Activated CD4-positive, alpha-beta T cell treated with anti-CD3 and anti-CD28 coated beads, Interleukin-2, amount 50 U/mL, for 16 hours (primary cell): ENCODE measurements at places on chromosomes 13 and 19.

GRCh38 chr19:45862271-45862563 is 730 bp downstream of the SYMPK start:
- no peak for DNase-seq

GRCh38 chr13:66887088-66887487 is 343.0 kb downstream of the PCDH9 start:
- no peak for DNase-seq

GRCh38 chr13:40223585-40223984 is 442.9 kb downstream of the FOXO1 start:
- DNase-seq = no peak

GRCh38 chr19:16118489-16119033 is 6.9 kb downstream of the RAB8A start:
- DNase-seq = peak; percentile 89

GRCh38 chr19:46495786-46496099 is at the start of gene PNMA8B:
Gene PNMA8B (minus strand): TSS chr19:46495867. CDS start chr19:46495465, 402 bp downstream.
- peak; percentile 16 for DNase-seq

DNA sequence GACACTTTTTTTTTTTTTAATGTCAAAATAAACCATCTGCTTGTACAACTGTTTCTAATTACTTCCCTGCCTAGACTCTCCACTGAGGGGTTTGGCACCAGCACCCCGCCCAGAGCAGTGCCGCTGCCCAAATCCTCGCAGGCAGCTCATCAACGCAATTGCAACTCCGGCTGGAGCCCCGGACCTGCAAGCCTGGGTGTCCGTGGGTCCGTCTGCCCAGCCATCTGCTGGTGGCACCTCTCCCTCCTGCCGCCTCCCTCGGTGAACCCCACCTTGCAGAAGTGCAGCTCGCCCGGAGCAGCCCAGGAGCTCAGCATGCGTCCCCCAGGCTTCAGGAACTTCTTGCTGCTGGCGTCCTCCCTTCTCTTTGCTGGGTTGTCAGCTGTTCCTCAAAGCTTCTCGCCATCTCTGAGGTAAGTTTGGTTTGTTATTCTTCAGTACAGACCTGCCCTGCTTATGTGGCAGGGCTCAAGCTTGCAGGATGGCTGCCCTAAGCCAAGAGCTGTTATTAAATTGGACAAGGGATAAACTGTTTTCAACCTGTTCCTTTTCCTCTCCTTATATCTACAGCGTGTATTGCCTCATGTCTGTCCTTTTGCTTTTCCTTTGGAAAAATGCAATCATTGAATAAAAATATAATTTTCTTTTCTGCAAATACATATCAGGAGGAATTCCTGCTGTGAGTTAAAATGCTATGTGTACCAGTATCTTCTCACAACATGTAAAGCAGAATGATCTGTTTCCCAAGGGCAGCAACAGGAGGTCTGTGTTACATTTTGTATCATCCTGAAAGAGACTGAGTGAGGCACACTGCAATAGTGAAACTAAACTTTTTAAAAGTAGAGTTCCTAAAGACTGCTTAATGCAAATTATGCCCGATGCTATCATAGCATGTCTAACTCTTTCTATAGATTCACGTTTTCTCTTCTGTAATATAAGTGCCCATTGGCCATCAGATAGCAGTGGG is at the start of gene ITGBL1:
Gene ITGBL1 (plus strand): TSS at position 157 of the 967 bp plus-strand sequence. CDS start 159 bp downstream, at position 316.
- DNase-seq = no peak

DNA sequence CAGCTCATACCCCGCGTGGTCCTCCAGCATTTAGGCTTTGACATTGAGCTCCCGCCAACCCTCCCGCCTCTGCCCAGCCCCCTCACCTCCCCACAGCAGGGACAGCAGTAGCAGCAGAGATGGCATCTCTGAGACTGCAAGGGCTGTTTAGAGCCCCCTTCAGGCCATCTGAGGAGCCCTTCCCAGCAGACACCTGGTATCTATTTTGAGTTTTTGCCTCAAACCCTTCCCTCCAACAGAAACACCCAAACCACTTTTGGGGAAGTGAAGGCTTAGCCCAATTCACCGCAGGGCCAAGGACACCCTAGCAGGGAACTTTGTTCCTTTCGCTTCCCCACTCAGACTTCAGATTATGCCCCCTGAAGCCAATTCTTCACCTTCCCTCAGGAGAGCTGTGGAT is 6.3 kb upstream of the ZNF175 start:
- no peak for DNase-seq

DNA sequence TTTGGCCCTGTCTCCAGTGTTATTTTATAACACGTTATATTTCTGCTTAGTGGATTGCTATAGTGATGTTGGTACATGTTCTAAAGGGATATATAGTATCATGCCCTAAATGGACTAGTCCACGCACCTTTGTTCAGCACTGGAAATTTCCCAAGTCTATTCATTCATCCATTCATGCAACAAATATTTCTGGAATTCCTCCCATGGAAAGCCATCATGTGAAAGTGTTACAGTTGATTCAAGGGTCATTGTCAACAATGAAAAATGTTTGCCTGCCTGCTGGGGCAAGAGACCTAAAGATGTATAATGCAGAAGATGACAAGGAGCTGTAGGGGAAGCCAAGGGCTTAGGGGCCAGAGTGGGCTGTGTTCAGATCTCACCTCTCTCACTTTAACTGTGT is 10.8 kb upstream of the HSPH1 start:
- no peak for DNase-seq

- DNase-seq = peak; percentile 21
These were observed 43.9 kb downstream of the SIAH3 start for GRCh38 chr13:45807520-45808099.

DNA sequence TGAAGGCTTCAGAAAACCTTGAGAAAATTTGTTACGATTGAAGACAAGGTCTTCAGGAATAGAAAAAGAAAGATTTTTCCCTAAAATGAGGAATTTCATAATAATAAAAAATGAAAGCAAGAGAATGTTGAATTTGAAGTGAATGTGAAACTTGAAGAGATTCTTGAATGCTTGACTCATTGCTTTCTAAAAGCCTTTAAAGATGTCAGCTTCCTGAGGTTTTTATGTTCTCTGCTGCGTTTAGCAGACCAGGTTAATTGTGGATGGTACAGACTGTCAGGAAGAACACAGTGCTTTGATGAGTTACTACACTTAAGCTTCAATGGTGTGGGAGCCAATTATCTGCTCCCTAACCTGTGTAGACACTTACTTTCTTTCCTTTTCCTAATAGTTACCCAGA is 96.3 kb upstream of the FNDC3A start:
- DNase-seq = no peak

- DNase-seq = no peak
These were observed 10.8 kb downstream of the NDFIP2 start for GRCh38 chr13:79491715-79492114.

DNA sequence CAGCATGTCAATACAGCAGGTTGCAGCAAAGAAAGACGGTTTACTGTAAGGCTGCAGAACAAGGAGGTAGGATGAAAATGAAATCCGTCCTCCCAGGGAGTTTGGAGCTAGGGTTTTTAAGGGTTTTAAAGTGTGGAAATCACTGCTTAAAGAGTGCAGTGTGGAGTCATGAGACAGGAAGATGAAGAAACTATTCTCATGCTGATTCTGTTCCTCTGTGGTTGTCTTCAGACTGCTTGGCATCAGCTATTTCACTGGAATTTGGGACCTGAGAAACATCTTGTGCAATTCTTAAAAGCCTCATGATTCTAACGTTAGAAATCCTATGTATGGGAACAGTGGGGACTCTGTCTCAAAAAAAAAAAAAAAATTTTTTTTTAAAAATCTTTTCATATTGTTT is 11.4 kb downstream of the ZNF331 start:
- no peak for DNase-seq

GRCh38 chr19:47446534-47447469 is 24.9 kb downstream of the SLC8A2 start:
- DNase-seq = peak; percentile 30

- no peak for DNase-seq
These were observed 566 bp downstream of the MPV17L2 start for GRCh38 chr19:18193388-18194180.

DNA sequence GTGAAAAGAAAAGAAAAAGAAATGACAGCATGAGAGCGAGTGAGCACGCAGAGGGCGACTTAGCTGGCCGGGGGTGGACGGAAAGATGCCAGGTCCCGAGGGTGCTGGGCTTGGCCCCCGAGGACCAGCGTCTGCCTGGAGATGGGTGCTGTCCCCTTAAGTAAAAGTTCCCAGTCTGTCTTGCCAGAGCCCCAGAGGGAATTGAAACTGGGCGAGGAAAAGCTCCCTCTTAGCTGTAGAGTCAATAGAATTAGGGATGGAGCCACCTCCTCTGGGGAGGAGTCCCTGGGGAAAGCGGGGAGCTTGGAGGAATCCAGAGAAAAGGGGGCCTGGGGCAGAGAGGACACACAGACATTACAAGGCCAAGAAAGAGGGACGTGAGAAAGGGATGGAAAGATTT is 13.3 kb downstream of the BCAM start:
- no peak for DNase-seq

DNA sequence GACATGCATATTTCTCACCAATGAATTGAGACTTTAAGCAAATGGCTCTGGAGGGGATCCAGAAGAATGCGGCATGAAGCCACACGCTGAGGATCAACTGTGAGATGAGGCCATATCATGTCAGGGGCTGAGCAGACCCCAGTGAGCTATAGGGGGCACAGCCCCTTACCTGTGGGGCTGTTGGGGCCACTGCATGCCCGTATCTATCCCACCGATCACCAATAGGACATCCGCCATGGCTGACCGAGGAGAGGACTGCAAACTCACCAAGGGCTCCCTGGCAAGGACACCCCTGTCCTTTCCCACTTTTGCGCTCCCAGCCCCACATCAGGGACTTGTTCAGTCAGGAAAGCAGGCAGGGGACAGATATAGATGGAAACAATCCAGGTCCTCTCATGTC is 78.0 kb downstream of the SERP2 start:
- no peak for DNase-seq

DNA sequence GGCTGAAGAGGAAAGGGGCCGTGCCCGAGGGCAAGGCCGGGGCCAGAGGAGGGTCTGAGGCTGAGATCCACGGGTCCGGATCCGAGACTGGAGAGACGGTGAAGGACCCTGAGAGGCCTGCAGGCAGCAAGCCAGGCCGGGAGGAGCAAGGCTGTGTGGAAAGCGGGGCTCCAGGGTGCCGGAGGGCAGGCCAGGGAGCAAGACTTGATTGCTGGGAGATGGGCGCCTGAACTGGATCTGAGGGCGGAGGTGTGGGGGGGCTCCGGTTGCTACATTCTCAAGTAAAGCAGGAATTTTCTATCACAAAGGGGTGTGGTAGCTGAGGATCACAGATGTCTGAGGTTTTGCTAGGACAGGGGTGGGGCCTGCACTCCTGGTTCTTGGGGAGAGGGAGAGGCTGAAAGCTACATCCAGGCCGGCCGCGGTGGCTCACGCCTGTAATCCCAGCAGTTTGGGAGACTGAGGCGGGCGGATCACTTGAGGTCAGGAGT is 3.8 kb downstream of the MAMSTR start:
- no peak for DNase-seq

- no peak for DNase-seq
These were observed 355.0 kb upstream of the PCDH20 start for GRCh38 chr13:61770681-61771080.

DNA sequence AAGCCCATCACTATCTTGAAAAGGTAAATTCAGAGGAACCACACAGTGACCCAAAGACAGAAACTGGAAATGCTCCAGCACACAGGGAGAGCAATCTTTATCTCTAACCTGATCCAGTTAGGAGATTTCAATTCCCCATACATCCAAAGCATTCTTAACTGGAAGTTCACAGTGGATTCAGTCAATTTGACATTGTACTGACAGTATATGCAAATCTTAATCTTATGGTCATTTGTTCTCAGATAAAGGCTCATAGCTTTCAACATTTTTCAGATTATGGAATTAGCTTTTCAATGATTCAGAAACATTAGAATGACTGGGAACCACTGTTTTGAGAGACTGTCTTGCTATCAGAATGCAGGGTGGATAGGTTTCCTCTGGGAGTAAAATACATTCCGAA is 1455.6 kb downstream of the OLFM4 start:
- DNase-seq = no peak

GRCh38 chr19:56732976-56733375 is 61.4 kb upstream of the ZNF835 start:
- no peak for DNase-seq

DNA sequence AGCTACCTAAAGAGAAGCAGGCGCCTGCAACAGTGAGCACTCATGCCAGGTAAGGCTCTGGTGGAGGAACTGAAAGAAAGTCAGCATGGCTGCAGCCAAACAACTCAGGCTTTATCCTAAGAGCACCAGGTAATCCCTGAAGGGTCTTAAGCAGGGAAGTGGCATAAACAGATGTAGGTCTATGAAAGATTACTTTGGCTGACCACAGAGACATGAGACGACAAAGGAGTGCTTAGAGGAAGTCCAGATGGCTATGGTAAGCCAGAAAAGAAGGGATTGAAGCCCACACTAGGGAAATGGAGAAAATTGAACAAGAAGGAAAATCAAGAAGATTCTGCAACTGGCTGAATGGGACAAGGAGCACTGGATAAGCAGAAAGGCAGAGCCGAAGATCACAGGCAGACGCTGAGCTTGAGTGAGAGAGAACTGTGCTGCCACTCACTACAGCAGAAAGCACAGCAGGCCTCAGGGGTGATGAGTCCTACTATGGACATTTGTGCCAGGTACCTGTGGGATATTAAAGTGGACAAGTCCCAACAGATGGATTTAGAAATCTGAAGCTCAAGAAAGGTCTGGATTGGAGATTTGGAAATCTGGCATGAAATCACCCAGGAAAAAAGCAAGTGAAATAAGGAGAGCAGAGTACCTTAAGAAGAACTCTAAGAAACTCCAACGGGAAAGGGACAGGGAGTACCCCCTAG is 4.2 kb downstream of the RCBTB1 start:
- DNase-seq = no peak

- DNase-seq = no peak
These were observed 436.8 kb downstream of the FGF14 start for GRCh38 chr13:101965096-101965495.

DNA sequence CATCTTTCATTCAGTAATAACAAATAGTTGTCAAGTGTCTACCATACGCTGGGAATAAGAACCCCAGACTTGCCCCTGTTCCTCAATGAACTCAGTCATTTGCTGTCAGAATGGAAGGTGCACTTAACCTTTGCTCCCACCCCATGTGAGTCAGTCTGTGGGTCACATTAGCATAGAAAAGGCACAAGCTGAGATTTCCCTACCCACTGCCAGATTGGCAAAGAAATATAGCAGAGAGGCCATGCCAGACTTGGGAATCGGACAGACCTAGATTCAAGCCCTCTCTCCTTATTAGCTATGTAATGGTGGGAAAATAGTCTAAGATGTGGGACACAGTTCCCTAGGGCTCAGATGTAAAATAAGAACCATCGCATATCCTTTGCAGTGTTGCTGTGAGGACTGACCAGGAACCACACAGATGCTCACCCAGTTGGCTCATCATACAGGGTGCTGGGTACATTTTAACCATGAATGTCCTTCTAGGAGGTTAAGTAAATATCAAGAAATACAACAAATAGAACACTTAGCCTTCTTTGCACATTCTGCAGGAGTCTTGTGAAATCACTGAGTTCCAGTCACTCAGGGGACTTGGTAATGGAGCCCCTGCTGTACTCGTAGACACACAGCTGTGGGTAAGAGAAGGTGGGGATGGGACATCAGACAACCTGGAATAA is 218.2 kb downstream of the FGF14 start:
- no peak for DNase-seq

- no peak for DNase-seq
These were observed 214.5 kb downstream of the TEX29 start for GRCh38 chr13:111534751-111535522.

- DNase-seq = no peak
These were observed 270.5 kb downstream of the DIAPH3 start for GRCh38 chr13:59893266-59893665.

- no peak for DNase-seq
These were observed 38.2 kb downstream of the NFIC start for GRCh38 chr19:3404324-3405260.

- DNase-seq = no peak
These were observed 47.7 kb downstream of the ADGRE1 start for GRCh38 chr19:6935069-6935468.

- no peak for DNase-seq
These were observed 40.6 kb downstream of the FBN3 start for GRCh38 chr19:8108560-8109445.
